MV-4-11 (cell line): ENCODE measurements at places on chromosomes 1 and 21.
A peak's percentile ranks its signal among the peaks of the same experiment; 100 is the strongest.

- DNase-seq = peak; percentile 82
Measured at GRCh38 chr1:37875833-37876232, 16.4 kb upstream of the MTF1 start.

- DNase-seq = no peak
Measured at GRCh38 chr1:155105604-155106011, 22.1 kb upstream of the EFNA1 start.

DNA sequence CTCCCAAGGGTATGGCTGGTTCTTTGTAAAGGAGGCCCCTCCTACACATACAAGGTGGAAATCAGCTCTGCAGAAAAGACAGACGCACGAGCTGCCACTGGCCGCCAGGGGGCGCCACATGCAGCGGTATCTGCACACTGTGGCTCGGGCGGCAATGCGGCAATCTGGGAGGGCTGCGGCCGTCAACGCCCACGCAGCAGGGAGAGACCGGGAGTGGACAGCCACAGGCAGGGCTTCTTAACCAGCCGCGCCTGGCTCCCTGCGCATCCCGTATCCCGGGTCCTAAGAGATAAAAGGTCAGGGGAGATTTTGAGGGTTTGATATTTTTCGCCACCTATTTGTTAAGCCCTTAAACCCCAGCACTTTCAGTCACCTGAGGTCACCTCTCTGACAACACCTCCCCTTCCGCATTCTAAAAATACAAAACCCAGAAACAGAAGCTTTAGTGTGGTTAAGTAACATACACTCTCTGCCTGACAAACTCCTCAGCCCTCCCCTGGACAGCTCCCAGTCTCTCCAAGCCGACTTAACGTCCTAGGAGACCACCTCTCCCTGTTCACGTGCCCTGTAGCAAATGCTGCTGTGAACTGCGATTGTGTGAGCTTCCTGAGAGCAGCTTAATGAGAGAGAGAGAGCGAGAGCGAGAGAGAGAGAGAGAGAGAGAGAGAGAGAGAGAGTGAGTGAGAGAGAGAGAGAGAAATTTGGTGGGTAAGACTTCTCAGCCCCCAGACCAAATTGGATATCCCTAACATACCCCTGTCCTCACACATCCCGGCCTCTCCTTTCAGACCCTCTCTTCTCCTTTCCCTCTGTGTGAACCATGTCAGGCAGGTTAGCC lies 13.5 kb upstream of the KCNA2 start:
- peak; percentile 83 for DNase-seq

- no peak for DNase-seq
Measured at GRCh38 chr1:227219715-227220292, 98.5 kb downstream of the CDC42BPA start.

DNA sequence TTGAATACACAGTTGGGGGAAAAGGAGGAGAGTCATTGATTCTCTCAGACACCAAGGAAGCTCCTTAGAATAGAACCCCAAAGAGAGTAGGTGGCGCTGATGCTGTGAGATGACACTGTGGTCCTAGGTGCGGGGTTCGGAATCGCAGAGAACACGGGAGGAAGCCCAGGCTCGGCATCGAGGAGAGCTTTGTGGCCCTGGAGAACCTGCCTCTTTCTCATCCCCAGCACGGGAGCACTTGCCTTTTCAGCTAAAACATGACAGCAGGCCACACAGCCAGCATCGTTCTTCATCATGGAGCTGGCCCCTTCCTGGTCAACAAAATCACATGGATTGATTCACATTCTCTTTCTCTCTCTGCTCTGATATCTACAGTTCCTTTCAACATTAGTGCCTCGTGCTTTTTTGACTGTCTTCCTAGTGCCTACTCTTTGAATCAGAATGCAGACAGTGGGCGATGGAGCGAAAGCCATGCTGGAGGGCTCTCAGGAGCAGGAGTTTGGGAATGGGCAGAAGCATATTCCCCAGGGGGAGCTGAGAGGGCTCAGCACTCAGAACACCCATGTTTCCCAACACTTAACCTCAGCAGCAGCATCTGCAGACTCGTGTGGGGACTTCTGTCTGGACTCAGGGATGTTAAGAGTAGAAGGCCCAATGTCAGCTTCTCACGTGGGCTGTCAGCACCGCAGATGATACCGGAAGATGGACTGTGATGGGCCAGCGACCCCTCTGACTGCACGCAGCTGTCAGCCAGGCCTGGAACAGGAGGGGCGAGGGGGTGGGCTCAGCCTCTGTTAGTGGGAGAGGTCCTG lies 539.4 kb downstream of the KIF26B start:
- DNase-seq = no peak

DNA sequence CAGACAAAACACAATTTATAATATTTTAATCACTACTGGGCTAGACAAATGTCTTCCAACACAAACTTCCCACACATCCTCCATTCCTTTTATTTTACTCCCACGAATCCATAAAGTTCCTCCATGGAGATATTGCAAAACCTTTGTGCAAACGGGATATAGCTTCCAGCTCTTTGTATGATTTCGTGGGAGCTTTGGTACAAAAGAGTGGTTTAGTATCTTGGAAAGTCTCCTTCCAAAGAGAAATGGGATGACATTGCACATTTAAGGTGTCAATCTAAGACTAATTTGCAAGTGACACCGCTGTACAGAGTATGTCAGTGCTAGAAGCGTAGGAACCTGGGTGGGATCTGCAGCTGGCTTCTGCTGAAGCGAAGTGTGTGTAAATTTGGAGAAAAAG lies 455.2 kb upstream of the RUNX1 start:
- DNase-seq = peak; percentile 33

GRCh38 chr1:12620488-12620865 lies 2.5 kb upstream of the DHRS3 start:
- DNase-seq = peak; percentile 80

GRCh38 chr1:40896482-40896881 lies 34.3 kb upstream of the CITED4 start:
- DNase-seq = no peak

GRCh38 chr21:16540966-16541727 lies 811.4 kb downstream of the USP25 start:
- DNase-seq = no peak

GRCh38 chr1:233597489-233597901 lies 16.4 kb upstream of the KCNK1 start:
- peak; percentile 3 for DNase-seq
